ENCODE measurements at places on chromosomes 2 and 18. TPM values are rescaled to one million over a fixed set of nuclear protein-coding genes. Genes with fewer than 3 reads are reported as not detected.

The TMEM247 gene
- not detected for total RNA-seq

GRCh38 chr2:219748671-219749570 is 121.5 kb downstream of the SLC4A3 start:
- no peak for ATAC-seq

The CPO gene
- not detected for total RNA-seq

The LCT gene
- total RNA-seq = 0.45 TPM

DNA sequence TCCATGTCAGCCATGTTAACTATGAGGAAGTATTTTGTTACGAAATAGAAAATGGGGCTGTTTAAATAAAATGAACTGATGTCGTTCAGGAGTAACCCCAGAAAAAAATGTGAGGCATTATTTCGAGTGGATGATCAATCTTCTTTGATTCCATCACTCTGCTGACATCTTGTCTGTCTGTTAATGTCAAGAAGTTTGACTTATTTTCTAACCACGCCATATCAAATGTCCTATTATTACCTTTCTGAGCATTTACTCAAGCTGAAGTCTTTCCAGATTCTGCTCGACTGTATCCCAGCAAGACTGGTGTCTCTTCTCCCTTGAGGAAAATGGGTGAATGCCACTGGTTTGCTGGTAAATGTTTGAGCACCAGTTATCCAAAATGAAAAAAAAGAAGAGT is 672.9 kb upstream of the SOX11 start:
- no peak for ATAC-seq

- ATAC-seq = no peak
Measured at GRCh38 chr2:238841542-238842164, 6.2 kb upstream of the TWIST2 start.
